ENCODE measurements at places on chromosomes 1 and 21.

DNA sequence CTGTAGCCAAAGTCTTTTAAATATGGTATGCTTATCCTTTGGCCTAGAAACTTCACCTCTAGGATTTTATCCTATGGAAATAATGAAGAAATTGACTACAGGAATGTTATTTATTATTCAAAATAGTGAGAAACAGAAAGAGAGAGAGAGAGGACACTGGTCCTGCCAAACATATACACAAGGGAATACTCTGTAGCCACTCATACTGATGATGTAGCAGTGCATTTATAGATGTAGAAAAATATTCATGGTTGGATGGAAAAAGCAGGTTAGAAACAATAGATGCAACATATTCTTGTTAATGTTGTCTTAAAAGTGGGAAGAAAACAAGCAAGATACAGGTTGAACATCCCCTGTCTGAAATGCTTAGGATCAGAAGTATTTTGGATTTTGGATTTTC lies 22.2 kb upstream of the EPHB2 start:
- no peak for DNase-seq

- DNase-seq, result no peak
Observed at GRCh38 chr1:163877016-163877415, 555.3 kb downstream of the NUF2 start.

DNA sequence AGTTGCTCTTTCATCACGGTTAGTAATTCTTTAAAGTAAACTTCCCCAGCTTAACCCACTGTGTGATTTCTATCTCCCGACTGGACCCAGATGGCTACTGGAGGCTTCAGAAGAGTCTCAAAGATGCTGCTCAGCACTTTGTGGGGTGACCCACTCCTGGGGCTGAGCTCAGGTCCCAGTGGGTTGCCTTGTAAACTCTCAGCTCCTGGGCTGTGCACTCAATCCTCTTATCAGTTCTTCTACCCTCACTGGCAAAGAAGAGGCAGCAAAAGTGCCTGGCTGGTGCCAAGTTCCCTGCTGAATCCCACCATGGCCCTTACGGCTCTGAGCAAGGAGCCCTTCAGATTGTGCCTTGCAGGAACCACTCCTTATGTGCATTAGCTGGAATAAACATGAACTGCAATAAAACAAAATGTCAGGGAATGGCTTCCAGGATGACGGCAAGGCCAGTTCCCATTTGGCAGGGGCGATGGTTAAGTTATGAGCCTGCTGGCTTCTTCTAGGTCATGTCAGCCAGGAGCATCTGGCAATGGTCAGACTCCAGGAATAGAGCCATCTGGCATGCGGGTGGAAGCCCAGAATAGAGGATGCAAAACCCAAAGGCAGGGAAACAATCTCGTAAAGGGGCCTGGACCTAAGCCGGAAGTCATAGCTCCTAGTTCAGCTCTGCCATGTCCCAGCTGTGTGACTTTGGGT lies 6.8 kb downstream of the MYOC start:
- no peak for DNase-seq

GRCh38 chr1:15574741-15575140 lies 10.1 kb downstream of the AGMAT start:
- no peak for DNase-seq

DNA sequence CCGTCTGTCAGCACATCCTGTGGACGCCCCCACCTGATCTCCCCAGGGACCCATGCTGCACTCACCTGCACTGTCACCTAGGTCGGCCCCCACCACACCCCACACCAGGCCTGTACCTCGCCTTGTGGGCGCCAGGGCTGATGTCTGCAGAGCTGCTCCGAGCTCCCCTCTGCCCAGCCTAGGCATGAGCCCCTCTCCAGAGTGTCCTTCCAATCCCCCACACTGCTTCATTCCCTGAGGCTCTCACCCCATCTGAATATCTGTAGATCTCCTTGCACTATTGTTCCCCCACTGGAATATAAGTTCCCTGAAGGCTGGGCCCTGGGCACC lies 12.2 kb downstream of the UMODL1 start:
- DNase-seq, result no peak

GRCh38 chr1:243230914-243231313 lies 24.2 kb downstream of the CEP170 start:
- no peak for DNase-seq
